ENCODE measurements at places on chromosomes 7 and 10.

- DNase-seq, result no peak
Measured at GRCh38 chr10:72344932-72345331, 9.8 kb downstream of the DNAJB12 start.

- DNase-seq, result no peak
Measured at GRCh38 chr7:137943132-137943551, 58.7 kb downstream of the CREB3L2 start.

GRCh38 chr10:64468219-64468618 lies 947.0 kb downstream of the REEP3 start:
- DNase-seq, result no peak

DNA sequence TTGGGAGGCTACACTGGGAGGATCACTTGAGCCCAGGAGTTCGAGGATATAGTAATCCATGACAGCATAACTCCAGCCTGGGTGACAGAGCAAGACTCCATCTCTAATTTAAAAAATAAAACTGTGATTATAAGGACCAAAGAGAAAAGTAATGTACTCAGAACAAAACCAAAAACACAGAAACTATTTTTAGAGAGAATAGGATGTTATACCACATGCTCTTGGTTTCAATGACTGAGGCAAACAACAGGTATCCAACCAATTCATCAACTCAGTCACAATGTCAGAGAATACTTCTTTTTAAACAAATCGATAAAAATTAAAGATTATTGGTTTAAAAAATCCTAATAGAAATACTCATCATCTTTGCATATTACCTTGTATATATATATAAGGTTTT lies 186.7 kb downstream of the TPK1 start:
- no peak for DNase-seq

DNA sequence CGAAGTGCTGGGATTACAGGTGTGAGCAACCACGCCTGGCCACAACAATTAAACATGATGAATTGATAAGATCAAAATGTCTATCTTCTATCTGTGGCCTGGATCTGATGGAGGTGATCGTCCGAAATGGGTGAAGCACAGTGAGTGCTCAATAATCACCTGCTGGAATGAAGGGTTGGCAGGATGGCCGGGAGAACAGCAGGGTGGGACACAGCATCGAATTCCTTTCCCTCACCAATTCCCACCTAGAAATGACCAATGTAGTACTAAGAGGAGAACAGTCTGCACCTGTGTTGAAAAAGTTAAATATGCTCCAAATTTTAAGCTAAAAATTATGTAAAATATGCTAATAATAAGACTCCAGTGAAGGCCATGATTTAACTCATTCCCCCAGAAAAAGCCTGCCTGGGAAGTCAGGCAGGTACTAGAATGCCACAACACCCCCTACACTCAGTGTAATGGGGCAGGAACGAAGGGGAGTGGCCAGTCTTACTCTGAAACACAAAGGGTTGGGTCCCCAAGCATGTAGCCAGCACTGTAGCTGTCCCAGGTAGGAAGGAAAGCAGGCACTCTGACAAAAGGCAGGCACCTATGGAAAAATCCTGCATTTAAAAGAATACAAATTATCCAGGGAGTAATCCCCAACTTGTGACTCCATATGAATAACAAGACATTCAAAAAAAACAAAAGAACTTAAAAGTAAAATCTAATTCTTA lies 110.3 kb downstream of the VPS41 start:
- DNase-seq, result no peak

GRCh38 chr10:25493122-25493893 lies 318.5 kb downstream of the GPR158 start:
- DNase-seq, result no peak

GRCh38 chr10:4803822-4804221 lies 22.2 kb upstream of the AKR1E2 start:
- DNase-seq, result no peak

GRCh38 chr7:153386556-153386955 lies 627.0 kb downstream of the ACTR3B start:
- no peak for DNase-seq

DNA sequence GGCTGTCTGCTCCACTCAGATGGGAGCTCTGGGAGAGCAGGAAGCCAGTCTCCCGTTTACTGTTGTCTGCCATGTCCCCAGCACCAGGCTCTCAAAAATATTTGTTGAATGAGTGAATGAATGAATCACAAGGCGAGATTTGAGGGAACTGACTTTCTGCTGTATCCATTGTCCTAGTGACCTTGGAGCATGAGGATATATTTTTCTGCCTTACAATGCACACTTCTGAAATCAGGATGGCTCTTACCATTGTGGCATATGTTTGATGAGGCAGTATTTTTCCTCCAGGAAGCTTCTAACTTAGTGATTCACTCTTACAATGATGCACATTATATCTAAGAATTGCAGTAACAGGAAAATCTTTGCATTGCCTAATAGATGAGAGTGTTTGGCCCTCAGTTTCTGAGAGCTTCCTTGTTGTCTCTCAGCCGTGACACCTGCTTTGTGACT lies 136.4 kb downstream of the RPS24 start:
- no peak for DNase-seq

- no peak for DNase-seq
Measured at GRCh38 chr10:98338318-98338717, 70.3 kb upstream of the LOXL4 start.

- DNase-seq, result no peak
Measured at GRCh38 chr10:15444105-15445005, 73.3 kb upstream of the FAM171A1 start.

DNA sequence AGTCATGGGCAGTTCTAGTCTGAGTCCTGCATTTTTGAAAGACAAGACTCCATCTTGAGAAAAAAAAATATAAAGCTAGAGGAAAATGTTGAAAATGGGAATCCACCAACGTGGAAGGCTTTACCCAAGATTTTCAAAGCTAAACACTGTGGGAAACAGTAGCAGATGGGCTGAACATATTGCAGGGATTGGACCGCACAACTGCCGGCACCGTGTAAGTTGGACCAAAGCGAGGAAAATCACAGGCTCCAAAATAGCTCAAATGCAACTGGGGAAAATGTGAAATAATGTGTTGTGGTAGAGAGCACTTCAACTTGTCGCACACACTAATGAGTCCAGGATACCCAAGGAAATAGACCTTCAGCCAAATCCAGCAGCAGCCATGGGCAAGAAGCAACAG lies 26.4 kb upstream of the ADRB1 start:
- no peak for DNase-seq

GRCh38 chr10:105758209-105758998 lies 1117.3 kb downstream of the SORCS3 start:
- DNase-seq, result no peak

DNA sequence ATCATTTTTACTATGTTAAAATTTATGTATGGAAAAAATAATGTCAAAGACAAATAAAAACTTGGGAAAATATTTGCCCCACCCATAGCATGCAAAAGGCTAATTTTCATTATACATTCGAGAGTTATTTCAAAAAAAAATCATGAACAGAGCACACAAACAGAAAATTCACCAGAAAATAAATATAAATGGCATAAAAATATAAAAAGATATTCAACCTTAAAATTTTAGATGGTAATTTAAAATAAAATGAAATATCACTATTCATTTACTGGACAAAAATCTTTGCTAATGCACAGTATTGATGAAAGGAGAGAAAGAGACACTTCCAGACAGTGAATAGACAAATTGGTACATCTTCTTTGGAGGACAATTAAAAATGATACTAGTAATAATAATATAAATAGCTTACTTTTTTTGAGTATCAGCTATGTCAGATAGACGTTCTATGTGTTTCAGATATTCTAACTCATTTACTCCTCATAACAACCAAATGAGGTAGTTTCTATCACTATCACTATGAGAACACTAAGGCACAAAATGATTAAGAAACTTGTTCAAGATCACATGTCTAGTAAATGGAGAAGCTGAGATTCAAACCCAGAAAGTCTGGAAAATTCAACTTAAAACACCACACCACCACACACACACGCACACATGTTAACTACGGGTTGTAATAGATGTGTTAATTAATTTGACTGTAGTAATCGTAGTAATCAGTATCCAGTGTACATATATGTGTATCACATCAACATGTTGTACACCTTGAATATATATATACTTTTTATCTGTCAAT lies 63.0 kb downstream of the CCDC71L start:
- DNase-seq, result no peak

DNA sequence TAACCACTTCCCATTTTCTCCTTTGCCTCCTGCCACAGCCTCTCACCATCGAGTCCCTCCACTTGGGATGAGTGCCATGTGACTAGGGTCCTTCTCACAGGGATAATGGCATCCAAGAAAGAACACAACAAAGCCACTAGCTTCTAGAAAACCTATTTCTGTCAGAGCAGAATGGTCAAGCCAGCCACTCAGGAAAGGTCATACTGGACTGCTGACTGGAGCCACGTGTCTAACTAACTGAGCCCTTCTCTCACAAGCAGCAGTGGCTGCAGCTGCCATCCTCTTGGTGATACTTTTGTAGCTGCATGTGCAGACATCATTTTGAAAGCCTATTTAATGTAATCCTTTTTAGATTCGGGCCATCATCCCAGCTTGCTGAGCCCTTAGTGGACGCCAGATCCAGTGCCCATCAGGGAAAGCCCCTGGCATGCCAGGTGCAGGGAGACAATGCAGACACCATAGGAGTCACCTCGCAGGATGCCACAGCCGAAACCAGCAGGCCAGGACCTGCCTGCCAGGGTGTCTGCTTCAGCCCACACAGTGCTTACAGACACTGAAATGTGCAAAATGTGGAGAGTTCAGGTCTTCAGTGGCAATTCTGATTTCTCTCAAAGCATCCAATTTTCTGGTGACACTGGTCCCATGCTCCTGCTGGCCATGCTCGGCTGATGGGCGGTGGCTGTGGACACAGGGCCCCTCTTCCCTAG lies 98.3 kb upstream of the DDC start:
- no peak for DNase-seq

DNA sequence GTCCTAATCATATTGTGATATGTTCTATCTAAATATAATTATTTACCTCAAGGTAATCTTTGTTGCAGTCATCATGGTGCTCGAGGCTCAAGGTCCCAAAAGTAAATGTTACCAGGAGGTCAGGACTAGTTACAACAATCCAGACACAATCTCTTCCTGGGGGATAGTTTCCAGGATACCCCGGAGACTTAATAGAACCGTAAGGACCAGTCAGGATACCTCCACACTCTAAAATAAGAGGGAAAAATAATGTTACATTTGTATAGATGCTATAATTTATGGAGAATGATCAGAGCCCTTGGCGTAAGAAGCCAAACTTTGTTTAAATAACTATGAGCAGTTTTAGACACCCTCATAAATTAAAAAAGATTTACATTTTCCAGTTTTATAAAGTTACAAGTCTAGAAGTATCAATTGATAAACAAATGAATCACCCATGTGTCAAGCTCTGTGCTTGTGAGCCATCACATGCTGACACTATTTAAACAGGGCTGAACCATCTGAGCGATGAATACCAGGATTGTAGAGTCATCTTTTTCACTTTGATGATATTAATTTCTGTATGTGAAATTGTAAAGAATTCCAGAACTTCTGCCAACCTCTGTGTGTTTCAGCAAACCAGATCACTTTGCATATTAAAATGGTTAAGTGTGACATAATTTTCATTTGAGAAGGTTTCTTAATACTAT lies 41.3 kb downstream of the CUBN start:
- DNase-seq, result no peak

- DNase-seq, result no peak
Measured at GRCh38 chr7:70288781-70289456, 690.6 kb downstream of the AUTS2 start.

- DNase-seq, result no peak
Measured at GRCh38 chr10:104485632-104486031, 132.0 kb downstream of the CFAP58 start.

DNA sequence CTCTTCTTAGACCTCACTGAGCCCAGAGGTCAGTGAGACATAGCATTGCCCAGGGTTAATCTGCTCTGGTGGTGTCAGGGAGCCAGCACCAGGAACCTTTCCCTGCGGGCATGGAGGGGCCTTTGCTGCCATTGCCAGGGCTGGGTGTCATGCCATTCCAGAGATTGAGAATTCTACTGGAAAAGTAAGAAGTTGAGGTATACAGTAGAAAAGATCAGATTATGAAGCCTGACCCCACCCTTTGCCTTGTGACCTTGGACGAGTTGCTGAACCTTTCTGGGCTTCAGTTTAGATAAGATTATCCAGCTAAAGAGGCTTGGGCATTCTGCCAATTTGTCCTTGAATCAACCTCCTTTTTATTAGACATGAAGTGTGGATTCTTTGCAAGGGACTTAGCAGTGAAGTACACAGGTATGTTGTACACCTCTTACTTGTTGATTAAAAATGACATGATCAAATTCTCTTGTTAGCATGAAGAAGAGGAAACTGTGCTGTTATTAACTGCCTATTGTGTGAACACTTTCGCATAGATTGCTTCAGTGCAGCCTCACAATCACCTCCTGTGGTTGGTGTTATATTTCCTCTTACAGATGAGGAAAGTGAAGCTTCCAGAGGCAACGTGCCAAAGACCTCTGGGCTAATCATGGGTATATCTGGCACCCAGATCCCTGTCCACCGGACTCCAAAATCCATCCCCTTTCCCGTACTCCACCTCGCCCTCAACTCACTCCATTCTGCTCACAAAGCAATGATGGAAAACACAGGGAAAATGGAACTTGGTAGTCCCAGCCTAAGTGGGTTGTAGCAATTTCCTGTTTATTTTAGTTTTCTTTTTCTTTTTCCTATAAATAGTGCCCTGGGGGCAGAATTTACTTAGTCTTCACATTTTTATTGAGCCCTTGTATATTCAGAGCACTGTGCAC lies 151.3 kb downstream of the CAMK1D start:
- peak; percentile 49 for DNase-seq

DNA sequence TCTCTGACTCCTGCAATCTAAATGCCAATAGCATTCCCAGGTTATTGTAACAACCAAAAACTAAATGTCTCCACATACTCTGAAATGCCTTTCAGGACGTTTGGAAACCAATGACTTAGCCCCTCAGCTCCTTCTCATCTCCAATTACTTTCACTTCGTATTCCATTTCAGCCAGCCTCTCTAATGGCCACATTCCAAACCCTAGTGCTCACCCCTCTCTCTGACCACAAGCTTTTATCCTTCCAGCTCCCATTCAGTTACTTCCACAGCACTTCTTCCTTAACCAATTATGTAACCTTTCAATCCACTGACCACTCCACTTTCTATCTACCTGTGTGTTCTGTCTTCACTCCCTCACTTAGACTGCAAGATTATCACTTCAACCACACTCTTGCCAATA lies 4.3 kb downstream of the NOC3L start:
- DNase-seq, result no peak

GRCh38 chr7:139358541-139359365 lies 941 bp upstream of the LUC7L2 start:
- no peak for DNase-seq

DNA sequence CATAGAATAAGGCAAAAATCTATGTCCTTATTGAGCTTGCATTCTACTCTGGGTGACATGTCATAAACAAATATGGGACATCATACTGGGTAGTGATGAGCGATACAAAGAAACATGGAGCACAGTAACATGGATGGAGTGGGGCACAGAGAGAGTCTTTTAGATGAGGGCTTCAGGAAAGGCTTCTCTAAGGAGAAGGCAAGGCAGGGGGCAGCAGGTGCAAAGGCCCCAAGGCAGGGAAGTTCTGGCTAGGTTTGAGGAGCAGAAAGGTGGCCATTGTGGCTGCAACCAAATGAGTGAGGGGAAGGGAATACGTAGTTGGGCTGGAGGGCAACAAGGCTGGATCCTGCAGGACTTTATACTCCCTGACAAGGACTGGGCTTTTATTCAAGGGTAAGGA lies 211.4 kb downstream of the HERPUD2 start:
- DNase-seq, result no peak

Measured in SHP77 (cell line).